ENCODE measurements at places on chromosomes 5 and 9.

DNA sequence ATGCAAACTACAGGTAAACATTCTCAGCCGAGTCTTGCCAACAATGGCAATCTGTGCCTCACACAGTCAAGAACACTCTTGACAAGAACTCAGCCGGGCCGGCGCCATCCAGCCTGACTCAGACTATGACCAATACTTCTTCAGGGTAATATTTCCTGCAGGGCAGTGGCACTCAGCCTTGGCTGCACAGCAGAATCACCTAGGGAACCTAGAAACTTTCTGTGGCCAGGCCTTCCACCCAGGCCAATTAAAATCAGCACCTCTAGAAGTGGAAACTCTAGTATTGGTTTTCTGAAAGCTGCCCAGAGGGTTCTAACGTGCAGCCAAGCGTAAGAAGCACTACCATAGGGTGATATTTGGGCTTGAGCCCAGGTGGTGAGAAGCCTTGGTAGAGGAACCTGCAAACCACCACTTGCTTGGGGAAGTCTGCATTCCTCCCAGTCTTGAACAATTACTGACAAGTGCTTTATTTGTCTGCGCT is 120.6 kb downstream of the TTLL11 start:
- no peak for DNase-seq

DNA sequence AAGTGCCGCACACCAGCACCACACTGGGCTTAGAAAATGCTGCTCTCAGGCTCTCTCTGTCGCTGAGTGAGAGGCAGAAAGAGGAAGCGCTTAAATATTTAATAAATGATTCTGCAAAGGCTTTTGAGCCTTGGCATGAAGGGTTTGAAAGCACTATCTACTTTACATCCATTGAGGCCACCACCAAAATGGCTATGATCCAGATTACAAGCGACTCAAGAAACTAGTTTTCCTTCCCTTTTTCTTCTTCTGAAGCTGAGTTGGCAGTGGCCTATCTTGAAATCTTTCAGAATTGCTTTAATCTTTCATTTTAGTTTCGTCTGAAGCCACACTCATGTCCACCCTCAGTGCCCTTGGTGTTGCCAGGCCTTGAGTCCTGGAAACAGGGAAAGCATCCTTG is 59.5 kb downstream of the EBF1 start:
- peak; percentile 17 for DNase-seq

DNA sequence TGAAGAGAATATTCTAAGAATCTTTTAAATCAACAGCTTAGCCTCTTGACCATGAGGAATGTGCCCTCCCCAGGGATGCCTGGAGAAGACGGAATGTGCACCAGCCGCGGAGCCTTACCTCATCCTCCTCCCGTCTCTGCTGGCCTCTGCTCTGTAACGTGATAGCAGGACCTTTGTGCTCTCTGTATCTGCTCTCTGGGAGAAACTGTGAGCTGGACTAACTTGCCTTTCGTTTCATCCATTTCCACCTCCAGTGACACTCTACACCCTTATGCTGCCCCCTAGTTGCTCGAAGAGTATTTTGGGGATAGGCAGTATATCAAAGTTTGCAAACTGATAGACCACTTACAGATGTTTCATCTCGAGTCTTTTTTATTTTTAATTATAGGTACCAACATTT is 141.4 kb downstream of the NPR3 start:
- peak; percentile 3 for DNase-seq

- DNase-seq = no peak
Observed at GRCh38 chr5:154276973-154277331, 86.4 kb downstream of the GALNT10 start.

GRCh38 chr5:167912941-167913665 is 378.3 kb upstream of the WWC1 start:
- no peak for DNase-seq

- no peak for DNase-seq
Observed at GRCh38 chr5:33067291-33067690, 356.2 kb downstream of the NPR3 start.

DNA sequence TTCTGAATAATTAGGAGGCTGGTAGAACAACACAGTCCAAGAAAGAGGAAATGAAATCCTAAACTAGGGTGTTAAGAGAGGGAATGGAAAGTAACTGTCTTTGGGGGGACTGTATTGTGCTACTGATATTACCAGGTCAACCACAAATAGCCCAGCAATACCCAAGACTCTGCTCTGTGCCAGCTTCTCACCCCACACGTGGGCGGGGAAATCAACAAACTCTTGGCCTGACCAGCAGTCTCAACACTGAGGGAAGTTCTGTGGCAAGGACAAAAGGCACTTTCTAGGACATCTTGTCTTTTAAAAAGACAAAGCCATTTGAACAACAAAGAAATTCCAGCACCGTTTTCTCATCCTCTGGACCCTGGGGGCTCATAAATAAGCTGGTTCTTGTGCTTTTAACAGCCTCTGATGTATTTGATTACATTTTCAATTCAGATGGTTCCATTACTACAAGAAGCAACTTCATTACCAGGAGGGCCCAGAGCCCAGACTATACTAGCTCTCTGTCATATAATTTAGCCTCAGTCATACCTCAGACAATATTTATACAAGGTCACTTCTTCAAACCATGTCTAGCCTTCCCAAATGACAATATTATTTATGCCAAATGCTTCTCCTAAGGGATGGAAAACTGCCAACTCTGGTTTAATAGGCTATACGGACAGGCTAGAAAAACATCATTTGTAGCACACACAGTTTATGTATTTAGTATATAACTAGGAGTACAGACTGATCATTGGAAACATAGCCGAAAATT is 297.8 kb downstream of the CWC27 start:
- DNase-seq = peak; percentile 60

DNA sequence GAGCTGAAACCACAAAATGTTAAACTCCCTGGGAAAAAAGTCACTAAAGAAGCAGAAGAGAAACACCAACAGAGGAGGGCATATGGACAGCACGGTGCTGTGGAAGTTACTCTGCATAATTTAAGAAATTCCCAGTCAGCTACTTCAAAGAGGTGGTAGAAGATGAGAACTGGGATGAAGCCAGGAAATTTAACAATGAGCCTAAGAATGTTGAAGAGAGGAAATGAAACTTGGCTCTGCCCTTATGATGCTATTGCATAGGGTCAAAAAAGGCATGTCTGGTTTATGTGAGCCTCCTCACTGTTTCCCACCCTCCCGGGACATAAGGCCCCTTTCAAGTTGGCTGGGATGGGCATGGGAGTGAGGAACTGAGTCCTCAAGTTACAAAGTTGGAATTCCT is 25.4 kb upstream of the SNX18 start:
- no peak for DNase-seq

GRCh38 chr5:35124932-35125331 is 77.2 kb upstream of the AGXT2 start:
- no peak for DNase-seq

DNA sequence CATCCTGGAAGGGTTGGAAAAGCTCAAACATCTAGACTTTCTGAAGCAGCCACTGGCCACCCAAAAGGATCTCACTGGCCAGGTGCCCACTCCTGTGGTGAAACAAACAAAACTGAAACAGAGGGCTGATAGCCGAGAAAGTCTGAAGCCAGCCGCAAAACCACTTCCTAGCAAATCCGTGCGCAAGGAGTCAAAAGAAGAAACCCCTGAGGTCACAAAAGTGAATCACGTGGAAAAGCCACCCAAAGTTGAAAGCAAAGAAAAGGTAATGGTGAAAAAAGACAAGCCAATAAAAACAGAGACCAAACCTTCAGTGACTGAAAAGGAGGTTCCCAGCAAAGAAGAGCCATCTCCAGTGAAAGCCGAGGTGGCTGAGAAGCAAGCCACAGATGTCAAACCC is 87.6 kb downstream of the MAP1B start:
- no peak for DNase-seq

GRCh38 chr5:1366514-1366913 is 21.6 kb upstream of the CLPTM1L start:
- DNase-seq = no peak

DNA sequence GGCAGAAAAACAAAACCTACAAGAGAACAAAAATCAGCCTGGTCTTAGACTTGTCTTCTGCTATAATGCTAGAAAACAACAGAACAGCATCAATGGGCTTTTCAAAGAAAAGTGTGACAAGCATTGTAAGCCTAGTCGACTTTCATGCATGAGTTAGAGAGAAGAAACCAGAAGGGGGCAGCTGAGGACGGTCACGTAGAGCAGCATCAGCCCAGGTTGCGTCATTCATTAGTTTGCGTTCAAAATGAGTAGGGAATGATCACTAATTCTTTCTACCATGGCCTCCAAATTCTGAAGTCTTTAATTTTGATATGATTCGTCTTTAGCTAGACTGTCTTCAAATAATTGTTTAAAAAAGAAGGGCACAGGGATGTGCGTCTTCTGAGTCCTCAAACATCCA is 4.7 kb upstream of the ISCA1 start:
- peak; percentile 41 for DNase-seq

DNA sequence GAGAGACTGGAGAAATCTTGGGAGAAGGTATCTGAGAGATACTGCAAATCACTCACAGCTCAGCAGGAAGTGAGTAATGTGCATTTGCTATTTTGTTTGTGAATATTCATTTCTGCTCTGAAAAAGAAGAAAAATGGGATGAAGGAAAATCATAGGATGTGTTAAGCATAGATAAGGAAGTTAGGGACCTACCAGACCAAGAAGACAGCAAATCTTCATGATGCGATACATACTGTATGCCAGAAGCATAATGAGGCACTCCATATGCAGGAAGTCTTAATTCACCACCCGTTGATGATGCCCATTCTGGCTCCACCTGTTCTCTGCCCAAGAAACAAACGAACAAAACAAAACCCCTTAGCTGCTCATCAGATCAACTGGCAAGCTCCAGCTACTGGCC is 6.1 kb upstream of the DAPK1 start:
- DNase-seq = no peak

GRCh38 chr5:95528565-95528964 is 26.2 kb downstream of the SKIC3 start:
- DNase-seq = no peak

GRCh38 chr5:127875235-127876021 is 172.2 kb downstream of the CCDC192 start:
- peak; percentile 4 for DNase-seq

DNA sequence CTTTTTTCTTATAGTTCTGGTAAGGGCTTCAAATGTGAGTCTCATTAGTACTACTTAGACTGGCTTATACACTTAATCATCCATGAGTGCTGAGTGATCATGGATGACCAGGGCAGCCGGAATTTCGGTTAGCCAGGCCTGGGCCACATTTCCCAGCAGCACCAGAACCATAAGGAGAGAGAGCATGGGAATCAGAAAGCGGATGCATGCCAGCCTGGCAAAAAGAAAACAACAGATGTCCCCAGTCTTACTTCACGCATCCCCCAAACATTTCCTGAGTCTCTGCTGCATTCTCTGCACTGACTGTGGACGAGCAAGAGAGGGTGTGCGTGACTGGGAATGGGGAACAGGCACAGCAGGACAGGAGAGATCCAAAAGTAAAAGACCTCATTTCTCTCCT is 371.1 kb upstream of the ZNF608 start:
- no peak for DNase-seq

GRCh38 chr9:28329323-28329722 is 756.0 kb upstream of the C9orf72 start:
- no peak for DNase-seq

GRCh38 chr5:180808461-180809000 is 5.9 kb upstream of the MGAT1 start:
- DNase-seq = no peak

- peak; percentile 90 for DNase-seq
Observed at GRCh38 chr9:93159601-93160471, 24.1 kb upstream of the WNK2 start.

DNA sequence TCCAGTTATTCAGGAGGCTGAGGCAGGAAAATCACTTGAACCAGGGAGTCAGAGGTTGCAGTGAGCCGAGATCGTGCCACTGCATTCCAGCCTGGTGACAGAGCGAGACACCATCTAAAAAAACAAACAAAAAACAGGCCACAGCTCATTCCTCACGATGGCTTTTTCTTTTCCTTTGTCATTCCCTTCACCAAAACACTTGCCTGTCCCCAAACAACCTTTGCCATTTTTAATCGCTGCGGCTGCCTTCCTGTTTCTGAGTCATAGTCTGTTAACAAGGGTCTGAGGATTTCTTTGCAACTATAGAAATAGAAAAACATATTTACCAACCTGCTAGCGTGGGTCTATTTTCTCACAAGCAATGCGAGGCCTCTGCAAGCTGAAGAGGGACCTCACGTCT is 123.0 kb upstream of the FSTL4 start:
- no peak for DNase-seq

DNA sequence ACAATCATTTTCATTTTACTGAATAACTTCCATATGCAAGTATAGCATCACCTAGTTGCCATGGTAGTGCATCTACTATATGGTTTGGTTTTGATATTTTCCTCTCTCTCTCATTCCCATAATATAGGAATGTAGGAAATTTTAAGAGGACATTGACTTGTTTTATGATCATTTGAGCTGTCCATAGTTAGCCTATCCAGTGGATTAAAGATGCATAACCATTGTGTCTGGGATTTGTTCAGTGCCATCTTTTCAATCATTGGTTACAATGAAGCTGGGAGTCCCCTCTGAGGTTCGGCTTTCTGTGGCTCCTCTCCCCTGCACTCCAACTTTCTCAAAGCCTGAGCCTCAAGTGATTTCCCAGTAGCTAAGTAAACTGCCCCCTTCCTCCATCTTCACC is 458.5 kb downstream of the RAB3C start:
- DNase-seq = no peak

- no peak for DNase-seq
Observed at GRCh38 chr9:1014225-1014624, 35.9 kb upstream of the DMRT2 start.

- DNase-seq = peak; percentile 75
Observed at GRCh38 chr5:173954671-173955521, 34.1 kb upstream of the C5orf47 start.

DNA sequence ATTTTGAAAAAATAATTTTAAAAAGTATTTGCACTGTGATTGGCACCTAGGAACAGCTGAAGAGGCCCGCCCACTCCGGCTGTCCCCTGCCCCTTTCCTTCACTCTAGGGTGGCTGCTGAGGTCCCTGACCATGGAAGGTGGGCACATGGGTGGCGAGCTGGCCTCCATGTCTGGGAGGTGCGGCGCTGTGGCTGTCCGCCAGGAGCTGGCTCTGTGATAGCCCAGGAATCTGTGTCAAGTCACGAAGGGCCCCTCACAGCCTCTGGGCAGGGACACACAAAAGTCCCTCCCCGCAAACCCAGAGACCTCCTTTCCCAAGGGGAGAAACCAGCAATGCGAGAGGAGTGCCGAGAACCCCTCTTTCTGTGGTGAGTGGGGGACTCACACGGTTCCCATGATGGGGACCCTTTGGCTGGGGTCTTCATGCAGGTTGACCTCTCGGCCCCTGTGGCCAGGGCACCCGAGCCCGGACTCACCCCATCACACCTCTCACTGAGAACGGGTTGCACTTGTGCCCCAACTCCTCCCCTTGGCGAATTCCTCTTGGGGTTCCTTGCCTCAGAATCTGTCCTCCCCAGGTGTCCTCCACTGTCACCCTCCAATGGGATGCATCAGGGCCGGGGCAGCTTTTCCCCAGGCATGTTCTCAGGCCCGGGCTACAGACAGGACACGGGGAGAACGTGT is 168.0 kb downstream of the GAPVD1 start:
- DNase-seq = no peak

DNA sequence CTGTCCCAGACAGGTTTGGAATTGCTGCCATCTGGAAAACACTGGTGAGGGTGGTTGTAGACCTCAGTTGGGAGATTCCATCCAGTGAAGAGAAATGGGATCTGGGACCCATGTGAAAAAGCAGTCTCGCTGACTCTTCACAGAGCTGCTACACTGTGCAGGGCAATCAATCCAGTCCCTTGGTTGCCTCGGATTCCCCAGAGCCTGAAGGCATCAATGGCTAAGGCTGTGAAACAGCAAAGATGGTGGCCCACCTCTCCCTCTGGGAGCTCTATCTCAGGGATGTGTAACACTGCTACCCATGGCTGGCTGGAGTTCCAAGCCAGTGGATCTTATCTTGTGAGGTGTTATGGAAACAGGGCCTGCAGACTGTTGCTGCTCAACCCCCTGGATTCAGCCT is 256.1 kb downstream of the TMEM38B start:
- DNase-seq = no peak

Measured in inflammatory macrophage treated with lipopolysaccharide for 1 hour (primary cell).